ENCODE measurements at places on chromosomes 1 and 21.

DNA sequence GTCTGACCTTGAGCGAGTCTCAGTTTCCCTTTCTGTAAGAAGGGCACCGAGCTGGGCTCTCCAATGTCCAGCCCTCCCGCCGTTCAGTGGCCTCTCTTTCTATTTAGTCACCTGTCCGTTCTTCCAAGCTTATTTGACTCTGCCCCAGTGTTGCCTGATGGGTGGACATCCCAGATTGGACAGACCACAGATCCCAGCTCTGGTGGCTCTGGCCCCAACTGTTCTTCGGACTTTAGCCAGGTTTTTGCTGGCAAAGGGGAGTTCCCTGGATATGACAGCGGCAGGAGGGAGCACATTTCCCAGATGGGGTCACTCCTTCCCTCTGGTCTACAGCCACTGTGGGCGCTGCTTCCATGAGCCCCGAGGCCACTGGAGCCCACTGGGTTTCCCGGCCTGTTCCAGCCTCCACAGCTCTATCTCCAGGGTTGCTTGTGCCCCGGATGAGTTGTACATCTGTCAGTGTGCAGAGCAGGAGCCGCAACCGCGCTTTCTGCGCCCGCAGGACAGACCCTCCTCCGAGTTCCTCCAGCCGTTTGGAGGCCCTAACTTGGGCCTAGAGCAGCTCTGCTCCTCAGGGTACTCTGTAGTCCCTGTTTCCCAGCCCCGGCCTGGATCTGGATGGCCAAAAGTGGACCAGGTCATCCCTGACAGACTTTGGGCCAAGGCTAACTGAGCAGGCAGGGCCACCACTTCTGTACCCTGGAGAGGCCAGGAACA is 3.8 kb downstream of the DMBX1 start:
- no peak for DNase-seq

GRCh38 chr1:94113589-94114226 is 7.2 kb downstream of the ABCA4 start:
- no peak for DNase-seq

- no peak for DNase-seq
These were observed 536 bp downstream of the HSF2BP start for GRCh38 chr21:43658769-43659135.

- DNase-seq = no peak
These were observed 12.8 kb upstream of the COG2 start for GRCh38 chr1:230629511-230629910.

DNA sequence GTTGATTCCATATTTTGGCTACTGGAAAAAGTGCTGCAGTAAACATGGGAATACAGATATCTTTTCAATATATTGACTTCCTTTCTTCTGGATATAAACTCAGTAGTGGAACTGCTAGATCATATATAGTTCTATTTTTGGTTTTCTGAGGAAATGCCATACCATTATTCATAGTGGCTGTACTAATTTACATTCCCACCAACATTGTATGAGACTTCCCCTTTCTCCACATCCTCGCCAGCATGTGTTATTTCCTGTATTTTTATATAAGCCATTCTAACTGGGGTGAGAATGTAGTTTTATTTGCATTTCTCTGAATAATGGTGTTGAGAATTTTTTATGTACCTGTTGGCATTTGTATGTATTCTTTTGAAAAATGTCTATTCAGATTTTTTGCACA is 385.2 kb downstream of the NUF2 start:
- DNase-seq = no peak

All from activated T-cell treated with anti-CD3 and anti-CD28 coated beads for 24 hours (primary cell).